ENCODE measurements at places on chromosomes 16 and 17. TPM values are rescaled to one million over a fixed set of nuclear protein-coding genes. Genes with fewer than 3 reads are reported as not detected.

GRCh38 chr16:74297145-74297665, 591 bp downstream of the PSMD7 start:
- H3K36me3 ChIP-seq, result 0 out of 2 replicates have a peak, but pooled peaks cover 8% of the 10 kb centered on the region
- peaks cover 10% of the 10 kb centered on the region for H3K4me1 ChIP-seq
- no peaks in the 10 kb centered on the region for H3K27me3 ChIP-seq
- H3K27ac ChIP-seq, result peak overlapping the region; percentile 93
- DNase-seq, result peak; percentile 49
- peak overlapping the region; percentile 86 for H3K4me3 ChIP-seq

DNA sequence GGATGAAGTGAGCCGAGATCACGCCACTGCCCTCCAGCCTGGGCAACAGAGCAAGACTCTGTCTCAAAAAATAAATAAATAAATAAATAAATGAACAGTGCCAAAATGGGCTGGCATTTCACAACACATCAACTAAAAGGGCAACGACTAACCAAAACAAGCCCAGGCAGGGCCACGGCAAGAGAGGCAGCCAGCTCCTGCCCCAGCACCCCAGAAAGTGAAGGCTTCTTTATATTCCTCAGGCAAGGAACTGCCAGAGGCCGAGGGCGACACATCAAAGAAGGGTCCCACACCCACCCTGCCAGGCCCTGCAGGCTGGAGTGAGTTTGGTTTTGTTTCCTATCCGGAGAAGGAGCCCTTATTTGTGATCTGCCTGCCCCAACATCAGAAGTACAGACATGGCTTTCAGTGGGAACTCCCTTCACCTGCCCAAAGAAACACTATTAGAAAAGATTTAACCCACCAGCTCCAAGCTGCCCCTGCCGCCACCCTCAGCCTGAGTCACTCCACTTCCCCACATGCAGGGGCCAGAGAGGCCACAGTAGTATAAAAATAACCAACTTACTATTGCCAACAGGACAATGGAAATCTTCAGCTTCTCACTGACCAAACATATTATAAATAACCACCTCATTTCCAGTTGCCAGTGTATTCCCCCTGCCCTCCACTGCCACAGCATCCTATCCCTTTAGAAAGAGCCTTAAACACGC, 8.0 kb downstream of the FBXO31 start:
- no peak overlapping the region for H3K4me3 ChIP-seq
- no peaks in the 10 kb centered on the region for H3K36me3 ChIP-seq
- H3K27ac ChIP-seq, result no peak overlapping the region
- H3K27me3 ChIP-seq, result no peaks in the 10 kb centered on the region
- no peak for DNase-seq

GRCh38 chr16:17657045-17657444, 186.3 kb upstream of the XYLT1 start:
- H3K27me3 ChIP-seq, result no peaks in the 10 kb centered on the region
- no peak overlapping the region for H3K4me3 ChIP-seq
- H3K27ac ChIP-seq, result no peak overlapping the region
- no peaks in the 10 kb centered on the region for H3K4me1 ChIP-seq
- no peaks in the 10 kb centered on the region for H3K36me3 ChIP-seq

Gene TEX14
- 0.30 TPM for total RNA-seq

Gene KIF2B
- not detected for total RNA-seq

Gene CA5A
- 0.74 TPM for total RNA-seq
